ENCODE measurements at places on chromosomes 1 and 21.
A peak's percentile ranks its signal among the peaks of the same experiment; 100 is the strongest.

GRCh38 chr1:81490614-81491013, 310.1 kb upstream of the ADGRL2 start:
- DNase-seq: no peak

GRCh38 chr1:50700214-50700613, 259.9 kb downstream of the FAF1 start:
- DNase-seq: no peak

- DNase-seq: peak; percentile 27
Observed at GRCh38 chr1:147892731-147893214, 9.8 kb upstream of the GJA8 start.

DNA sequence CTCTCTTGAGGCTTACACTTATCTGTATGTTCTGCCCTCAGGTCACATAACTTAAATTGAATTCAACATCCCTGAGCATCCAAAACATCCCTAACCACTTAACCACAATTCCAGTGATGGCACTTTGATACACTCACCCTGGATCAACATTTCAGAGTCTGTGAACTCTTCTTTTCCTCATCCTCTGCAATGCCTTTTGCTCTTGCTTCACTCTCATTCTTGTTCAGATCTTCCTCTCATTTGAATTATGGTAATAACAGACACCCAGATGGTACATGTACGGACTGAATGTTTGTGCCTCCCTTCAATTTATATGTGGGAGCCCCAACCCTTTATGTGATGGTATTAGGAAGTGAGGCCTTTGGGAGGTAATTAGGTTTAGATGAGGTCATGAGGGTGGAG, 33.4 kb downstream of the PTGER3 start:
- no peak for DNase-seq

DNA sequence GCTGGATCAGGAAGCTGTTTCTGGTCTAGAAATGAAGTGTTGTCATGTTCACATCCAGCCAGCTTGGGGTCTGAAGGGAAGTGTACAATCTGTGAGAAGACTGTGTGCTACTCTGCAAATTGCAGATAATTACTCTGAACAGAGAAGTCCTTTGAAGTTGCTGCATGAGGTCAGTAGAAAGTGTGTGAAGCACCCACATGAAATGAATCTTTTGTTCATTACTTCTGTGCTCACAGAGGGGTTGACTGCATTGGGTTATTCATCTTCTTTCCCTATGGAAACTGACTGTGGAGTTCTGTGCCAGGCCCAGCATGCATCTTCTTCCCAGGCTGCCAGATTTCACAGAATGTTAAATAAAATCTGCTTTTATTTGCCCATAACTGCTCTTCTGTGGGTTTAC, 47.1 kb downstream of the CTH start:
- no peak for DNase-seq

DNA sequence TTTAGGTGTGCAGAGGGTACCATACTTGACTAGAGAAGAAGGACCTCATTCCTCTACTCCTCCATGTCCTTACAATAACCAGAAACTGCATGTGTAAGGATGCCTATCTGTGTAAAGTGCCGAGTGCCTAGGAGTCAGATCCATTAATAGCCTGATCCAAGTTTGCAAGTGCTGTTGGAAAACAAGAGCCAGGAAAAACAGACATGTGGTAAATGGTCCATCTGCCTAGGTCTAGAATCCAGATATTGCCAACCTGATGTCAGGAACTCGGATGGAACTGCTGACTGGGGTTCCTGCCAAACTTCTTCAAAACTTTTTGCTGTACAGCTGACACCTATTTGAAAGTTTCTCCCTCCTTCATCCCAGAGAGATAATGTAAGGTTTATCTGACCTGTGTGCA, 239.4 kb upstream of the CAMK1G start:
- no peak for DNase-seq

DNA sequence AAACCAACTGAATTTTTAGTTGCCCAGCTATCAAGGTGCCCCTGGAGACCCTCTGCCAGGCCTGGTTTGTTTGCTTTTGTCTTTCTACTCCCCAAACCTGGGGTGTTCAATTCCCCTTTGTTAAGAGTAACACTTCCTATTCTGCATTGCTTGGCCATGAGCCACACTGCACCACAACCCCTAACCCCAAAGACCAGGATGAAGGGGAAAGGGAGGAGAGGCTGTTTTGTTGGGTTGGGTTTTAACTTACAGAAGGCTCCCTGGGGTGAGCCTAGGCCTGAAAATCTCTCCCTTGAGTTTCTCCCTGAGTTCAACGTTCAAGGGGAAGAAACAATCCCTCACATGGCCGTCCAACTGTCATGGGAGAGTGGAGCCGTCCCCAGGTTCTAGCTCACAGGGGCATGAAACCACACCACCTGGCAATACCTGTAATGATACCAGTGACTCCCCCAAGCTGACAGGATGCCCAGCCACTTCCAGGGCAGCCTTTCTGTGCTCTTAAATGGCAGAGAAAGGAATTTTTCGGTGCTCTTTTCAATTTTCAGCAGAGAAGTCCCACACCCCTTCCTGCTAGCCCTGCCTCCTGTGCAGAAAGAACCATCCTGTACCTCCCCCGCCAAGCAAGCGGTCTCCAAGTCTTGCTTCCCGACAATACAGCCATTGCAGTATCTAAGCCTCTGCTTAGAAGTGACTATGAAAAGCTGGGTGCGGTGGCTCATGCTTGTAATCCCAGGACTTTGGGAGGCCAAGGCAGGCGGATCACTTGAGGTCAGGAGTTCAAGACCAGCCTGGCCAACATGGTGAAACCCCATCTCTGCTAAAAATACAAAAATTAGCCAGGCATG, 14.9 kb downstream of the SLC45A3 start:
- peak; percentile 26 for DNase-seq

GRCh38 chr1:90046635-90047034, 51.7 kb downstream of the ZNF326 start:
- DNase-seq: no peak

DNA sequence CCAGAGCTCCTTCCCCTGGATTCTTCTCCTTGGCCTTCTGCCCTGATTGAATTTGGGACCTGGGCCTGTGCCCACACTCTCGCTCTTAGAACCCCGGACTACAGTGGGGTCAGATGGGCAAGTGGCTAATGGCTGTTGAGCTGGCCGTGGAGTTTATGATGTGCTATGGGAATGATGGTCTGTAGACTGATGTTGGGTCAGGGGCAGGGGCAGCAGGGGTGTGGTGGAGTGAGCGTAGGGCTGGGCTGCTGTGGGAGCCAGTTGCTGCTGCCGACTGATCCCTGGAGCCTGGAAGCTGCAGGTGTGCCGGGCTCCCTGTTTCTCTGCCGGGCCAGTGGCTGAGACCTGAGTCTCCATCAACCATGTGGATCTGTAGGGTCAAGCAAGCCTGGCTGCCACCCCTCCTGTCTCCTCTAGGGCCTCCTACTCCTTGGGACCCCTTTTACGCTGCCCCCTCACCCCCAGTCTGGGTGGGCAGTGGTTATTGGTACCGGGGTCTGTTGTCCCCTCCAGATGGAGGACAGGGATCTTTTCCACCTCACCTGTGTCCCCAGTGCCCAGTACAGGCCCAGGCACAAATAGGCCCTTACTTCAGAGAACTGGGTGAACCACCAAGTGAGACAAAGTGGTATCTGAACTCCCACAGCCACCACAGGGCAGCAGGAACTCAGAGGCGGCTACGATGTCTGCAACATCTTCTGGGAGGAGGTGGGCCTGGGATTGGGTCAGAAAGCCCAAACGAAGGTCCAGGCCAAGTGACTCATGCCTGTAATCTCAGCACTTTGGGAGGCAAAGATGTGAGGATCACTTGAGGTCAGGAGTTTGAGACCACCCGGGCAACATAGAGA, 5.1 kb downstream of the PODN start:
- DNase-seq: no peak

DNA sequence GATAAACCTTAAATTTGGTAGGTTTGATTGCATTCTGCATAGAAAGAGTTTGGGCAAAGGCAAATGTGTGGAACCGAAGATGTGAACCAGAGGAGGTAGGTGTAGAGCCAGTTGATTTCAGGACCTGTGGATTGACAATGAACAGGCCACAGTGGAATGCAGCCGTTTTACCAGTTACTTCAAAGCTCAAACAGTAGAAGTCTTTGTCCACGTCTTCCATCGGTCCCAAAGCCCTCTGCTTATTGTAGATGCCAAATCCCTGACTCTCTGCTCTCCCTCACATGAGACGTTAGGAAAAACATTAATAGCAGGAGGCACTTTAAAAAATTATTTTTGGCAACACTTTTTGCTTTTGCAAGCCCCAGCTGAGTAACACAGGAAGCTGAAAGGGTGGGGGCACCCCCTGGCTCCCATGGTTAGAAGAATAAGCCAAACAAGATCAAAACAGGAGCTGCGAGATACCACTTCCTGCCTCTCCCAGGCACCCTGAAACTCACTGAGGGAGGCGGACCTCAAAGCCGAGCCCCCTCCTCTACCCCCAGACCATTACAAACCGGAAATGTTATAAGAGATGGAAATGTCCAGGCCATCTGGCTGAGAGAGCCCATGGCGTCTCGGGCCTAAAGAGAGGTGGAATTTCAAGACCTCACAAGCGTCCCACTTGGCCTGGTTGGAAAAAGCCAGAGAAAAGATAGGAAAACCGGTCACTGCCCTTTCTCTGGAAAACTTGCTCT, 13.5 kb downstream of the TRAF3IP3 start:
- peak; percentile 77 for DNase-seq

- peak; percentile 23 for DNase-seq
Observed at GRCh38 chr1:67274623-67275325, 32.9 kb upstream of the IL12RB2 start.

- no peak for DNase-seq
Observed at GRCh38 chr1:41353744-41354143, 7.5 kb upstream of the FOXO6 start.

DNA sequence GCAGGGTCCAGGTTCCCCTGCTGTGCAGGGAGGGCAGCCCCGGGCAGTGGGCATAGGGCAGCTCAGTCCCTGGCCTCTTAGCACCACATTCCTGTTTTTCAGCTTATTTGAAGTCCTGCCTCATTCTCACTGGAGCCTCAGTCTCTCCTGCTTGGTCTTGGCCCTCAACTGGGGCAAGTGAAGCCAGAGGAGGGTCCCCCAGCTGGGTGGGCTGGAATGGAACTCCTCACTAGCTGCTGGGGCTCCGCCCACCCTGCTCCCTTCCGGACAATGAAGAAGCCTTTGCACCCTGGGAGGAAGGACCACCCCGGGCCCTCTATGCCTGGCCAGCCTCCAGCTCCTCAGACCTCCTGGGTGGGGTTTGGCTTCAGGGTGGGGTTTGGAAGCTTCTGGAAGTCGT, 32.8 kb upstream of the LHX4 start:
- no peak for DNase-seq

- no peak for DNase-seq
Observed at GRCh38 chr1:160159846-160160245, 8.4 kb downstream of the ATP1A4 start.

- no peak for DNase-seq
Observed at GRCh38 chr1:24648919-24649318, 5.8 kb downstream of the SRRM1 start.

- no peak for DNase-seq
Observed at GRCh38 chr1:44828841-44829440, 14.1 kb downstream of the PTCH2 start.

- no peak for DNase-seq
Observed at GRCh38 chr1:229537894-229538293, 20.6 kb downstream of the ABCB10 start.

DNA sequence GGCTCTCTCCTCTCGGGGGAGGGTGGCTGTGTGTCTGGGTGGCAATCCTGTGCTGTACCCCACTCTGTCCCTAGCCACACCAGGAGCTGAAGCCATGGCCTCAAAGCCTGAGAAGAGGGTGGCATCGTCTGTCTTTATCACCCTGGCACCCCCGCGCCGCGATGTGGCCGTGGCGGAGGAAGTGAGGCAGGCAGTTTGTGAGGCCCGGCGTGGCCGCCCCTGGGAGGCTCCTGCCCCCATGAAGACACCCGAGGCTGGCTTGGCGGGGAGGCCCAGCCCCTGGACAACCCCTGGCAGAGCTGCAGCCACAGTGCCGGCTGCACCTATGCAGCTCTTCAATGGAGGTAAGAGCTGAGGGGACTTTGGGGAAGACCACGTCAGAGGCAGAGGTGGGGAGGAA, 6.3 kb downstream of the FBLIM1 start:
- no peak for DNase-seq

DNA sequence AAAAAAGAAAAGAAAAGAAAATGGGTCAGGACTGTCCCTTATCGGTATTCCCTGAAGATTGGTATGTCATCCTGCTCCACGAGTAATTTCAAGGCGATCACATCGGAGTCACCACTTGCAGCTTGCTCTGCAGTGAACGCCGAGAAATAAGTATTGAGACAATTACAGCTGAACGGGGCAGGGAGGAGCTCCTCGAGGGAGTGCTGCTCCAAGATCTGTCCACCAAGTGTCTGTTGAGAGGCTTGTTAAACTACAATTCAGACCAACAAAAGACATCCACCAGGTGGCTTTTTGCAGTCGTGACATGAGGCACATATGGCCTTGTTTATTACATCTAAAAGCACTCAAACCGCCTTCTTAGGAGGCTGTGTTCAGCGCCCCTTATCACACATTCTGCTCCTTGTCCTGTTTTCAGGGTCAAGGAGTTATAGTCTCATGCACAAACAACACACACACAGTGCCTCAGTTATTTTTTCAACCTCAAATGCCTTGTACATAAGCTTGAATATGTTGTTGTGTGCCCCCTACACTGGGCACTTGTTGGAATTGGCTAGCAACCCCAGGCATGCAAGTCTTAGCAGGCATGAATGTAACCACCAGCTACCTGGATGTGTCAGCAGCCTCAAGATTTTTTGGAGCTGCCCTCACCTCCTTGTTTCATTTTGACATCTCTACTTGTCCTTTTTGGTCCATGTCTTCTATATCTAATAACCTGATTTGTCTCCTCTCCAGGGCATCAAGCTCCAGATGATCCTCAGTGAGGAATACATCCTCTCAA, 13.0 kb upstream of the CD48 start:
- DNase-seq: no peak

DNA sequence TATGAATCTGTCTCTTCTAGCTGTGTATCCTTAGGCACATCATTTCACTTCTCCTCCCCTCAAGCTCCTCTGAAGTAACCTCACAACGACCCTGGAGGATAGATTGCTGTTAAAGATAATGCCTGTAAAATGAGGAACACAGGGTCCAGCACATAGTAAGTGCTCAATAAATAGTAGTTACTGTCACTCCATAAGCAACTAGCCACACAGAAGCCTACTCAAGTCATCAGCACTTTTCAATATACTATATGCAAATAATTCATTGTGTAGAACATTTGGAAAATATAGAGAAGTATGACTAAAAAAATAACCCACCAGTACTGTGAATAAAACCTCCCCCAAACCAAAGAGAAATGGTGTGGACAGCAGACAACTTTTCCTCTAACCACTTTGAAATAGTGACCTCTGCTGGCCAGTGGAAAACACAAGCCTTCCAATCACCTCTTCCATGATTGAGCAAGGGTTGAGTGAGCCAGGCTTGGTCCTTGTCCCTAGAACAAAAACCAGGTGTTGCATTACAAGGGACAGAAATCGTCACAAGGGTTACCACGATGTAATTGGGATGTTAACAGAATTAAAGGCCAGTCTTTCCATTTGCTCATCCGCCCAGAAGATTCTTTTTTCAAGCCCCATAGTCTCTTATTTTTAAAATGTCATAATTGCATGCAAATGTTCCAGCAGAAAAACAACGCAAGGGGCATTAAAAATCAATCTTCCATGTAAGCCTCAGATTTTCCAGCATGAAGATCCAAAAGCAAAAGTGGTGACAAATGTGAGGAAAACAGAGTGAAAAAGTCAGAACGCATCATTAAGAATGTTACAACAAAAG, 15.7 kb upstream of the GLIS1 start:
- DNase-seq: peak; percentile 29

Measured in CD4-positive, alpha-beta T cell treated with Interleukin-4 for 1 hour (primary cell).